Memory B cell (primary cell): ENCODE measurements at places on chromosomes 6 and 20.

- DNase-seq: no peak
These were observed 89.4 kb downstream of the GRM4 start for GRCh38 chr6:34056305-34057108.

- DNase-seq: no peak
These were observed 32.3 kb downstream of the KCNQ5 start for GRCh38 chr6:72654071-72654621.

GRCh38 chr6:38789256-38789655, 74.1 kb downstream of the DNAH8 start:
- DNase-seq: no peak

DNA sequence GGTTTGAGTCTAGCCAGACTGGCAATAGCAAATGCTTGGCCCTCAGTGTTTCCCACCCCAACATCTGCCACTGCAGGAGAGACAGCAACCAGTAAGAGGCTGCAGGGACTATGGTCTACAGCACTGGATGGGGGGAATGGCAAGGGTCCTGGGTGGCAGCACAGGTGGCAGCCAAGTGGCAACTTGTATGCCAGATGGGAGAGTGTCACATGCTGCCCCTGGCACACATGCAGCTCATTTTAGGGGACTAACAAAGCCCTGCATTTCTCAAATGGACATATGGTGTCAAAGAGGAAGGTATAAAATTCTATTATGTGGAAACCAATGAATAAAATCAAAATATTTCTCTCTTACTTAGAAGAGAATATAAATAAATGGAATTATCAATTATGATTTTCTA, 298.7 kb upstream of the MARCKS start:
- DNase-seq: no peak

- DNase-seq: no peak
These were observed 233.1 kb upstream of the ZNF217 start for GRCh38 chr20:53826597-53827291.
